ENCODE measurements at places on chromosomes 7 and 10. TPM values are rescaled to one million over a fixed set of nuclear protein-coding genes. Genes with fewer than 3 reads are reported as not detected.

Gene AVPI1
- total RNA-seq = 1.2 TPM

Gene PODXL
- total RNA-seq = 0.93 TPM

Gene NME8
- total RNA-seq = not detected

Gene NEUROD6
- not detected for total RNA-seq

Gene CPEB3
- 2.5 TPM for total RNA-seq

Gene SPDYE1
- total RNA-seq = not detected

Gene CYP2C18
- not detected for total RNA-seq

Gene ZNF775
- total RNA-seq = 8.8 TPM

Measured in activated B cell treated with CpG ODN at 0.5 μM for 24 hours (primary cell).